Smooth muscle cell of the brain vasculature (primary cell): ENCODE measurements at places on chromosomes 11 and 22.

DNA sequence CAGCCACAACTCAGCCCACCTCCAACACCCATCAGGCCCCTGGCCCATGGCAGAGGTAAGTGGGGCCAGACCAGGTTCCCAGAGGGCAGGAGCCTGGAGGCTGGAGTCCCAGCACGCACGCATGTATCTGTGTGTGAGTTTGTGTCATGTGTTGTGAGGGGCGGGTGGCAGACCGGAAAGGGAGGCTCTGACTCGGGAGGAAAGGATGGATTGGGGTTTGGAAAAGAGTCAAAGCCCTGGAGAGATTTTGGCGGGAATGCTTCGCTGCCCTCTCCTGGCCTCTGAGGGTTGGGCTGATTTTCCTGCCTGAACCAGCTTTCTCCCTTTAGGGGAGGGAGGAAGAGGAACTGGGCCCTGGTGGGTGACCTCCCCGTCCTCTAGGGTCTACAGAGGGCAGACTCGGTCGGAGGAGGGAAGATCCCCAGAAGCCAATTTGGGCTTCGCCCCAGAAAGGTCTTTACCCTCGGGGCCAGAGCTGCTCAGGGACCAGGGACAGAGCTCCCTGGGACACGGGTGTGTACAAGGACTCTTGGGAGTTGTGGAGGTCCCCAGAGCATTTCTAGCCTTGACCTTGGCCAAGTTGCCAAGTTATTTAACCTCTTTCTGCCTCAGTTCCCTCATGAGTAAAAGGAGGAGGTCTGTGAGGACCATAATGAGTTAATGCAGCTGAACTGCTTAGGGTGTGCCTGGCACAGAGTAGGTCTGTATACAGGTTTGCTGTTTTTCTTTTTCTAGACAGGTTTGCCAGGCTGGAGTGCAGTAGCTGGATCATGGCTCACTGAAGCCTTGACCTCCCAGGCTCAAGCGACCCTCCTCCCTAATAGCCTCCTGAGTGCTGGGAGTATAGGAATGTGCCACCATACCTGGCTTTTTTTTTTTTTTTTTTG is 6.9 kb downstream of the C11orf68 start:
- DNase-seq: no peak

- no peak for DNase-seq
Measured at GRCh38 chr11:79507706-79508105, 66.9 kb upstream of the TENM4 start.

DNA sequence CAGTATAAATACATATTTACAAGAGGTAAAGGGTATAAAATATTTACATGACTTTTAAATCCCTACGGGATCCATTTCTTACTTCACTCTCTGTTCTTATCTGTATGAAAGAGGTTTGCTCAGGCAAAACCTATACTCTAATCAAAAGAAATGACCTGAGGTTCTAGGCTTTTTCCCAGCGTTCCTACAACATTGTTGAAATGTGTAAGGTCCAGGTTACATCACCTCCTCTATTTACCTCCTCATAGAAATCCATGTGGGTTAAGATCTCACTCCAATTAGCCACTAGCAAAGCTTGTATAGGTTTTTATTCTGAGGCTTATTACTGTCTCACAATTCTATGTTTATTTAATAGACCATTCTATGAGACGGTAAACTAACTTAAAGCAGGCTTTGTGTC is 12.0 kb upstream of the OR51L1 start:
- DNase-seq: no peak

DNA sequence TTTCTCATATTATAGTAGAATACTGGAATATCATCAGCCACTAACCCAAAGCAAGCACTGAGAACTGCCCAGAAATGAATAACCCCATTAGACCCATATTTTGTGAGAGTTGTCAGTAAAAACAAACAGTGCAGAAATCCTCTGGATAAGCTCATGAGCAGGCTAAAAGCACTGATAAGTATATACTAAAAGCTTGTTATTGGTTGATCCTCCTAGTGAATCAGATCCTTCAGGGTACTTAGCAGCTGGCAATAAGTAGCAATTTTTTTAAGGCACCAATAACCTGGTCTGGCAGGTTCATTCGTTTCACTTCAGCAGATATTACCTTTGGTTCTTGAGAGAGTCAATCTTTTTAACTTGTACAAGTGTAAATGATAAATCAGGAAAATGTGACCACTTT is 1.2 kb downstream of the NOX4 start:
- no peak for DNase-seq

GRCh38 chr11:130865774-130866114 is 50.5 kb downstream of the SNX19 start:
- no peak for DNase-seq

- no peak for DNase-seq
Measured at GRCh38 chr11:76232026-76232665, 25.8 kb upstream of the WNT11 start.

- DNase-seq: no peak
Measured at GRCh38 chr11:121889186-121889585, 226.8 kb downstream of the BLID start.

GRCh38 chr11:131656179-131656838 is 285.9 kb downstream of the NTM start:
- DNase-seq: no peak

- no peak for DNase-seq
Measured at GRCh38 chr11:9573775-9574621, 528 bp downstream of the WEE1 start.

DNA sequence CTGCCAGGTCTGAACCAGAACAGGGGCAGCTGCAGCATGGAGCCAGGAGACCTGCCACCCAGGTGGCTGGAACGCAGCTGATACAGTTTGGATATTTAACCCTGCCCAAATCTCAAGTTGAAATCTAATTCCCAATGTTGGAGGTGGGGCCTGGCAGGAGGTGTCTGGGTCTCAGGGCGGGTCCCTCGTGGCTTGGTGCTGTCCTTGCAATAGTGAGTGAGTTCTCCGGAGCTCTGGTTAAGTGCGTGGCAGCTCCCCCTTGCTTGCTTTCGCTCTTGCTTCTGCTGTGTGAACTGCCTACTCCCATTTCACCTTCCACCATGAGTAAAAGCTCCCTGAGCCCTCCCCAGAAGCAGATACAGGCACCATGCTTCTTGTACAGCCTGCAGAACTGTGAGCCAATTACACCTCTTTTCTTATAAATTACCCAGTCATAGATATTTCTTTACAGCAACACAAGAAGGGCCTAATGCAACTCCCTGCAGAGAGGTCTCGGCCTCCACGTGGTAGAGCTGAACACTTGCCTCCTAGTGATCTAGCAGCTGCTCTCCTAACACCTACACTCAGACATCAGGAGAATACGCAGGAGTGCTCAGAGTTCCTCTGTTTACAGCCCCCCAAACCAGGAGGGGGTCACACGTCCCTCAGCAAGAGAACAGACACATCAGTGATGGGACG is 203.7 kb downstream of the CTTN start:
- no peak for DNase-seq

GRCh38 chr11:83120327-83120726 is 36.6 kb upstream of the PCF11 start:
- no peak for DNase-seq

GRCh38 chr11:15843309-15843872 is 513.0 kb downstream of the SOX6 start:
- no peak for DNase-seq

DNA sequence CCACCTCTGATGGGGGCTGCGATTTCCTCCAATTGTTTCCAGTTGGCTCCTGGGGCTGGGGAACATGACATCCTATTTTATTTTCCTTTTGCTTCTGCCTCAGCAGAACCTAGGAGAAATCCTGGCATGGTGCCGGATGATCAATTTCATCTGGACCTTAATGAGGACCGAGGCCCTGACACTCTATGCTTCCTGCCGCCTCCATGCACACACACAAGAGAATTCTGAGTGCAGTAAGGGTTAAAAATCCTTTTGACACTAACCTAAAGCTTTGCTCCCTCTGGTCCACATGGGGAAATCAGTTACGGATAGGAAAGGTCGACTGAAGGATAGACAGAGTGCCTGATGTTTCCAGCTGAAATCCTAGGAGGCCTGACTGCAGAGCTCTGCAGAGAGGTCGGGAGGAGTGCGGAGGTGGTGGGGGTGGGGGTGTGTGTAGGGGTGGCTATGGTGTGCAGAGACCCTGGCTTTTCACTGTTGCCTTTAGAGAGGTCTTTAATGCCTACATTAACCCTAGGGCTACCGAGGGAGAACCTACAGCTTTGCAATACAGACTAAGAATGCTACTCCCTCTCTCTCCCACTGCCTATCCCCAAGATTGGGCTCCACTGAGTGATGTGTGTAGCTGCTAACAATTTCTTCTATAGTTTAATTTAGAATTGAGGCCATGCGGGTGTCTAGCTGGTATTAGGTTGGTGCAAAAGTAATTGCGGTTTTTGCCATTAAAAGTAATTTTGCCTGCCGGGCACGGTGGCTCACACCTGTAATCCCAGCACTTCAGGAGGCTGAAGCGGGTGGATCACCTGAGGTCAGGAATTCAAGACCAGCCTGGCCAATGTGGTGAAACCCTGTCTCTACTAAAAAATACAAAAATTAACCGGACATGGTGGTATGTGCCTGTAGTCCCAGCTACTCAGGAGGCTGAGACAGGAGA is 53.6 kb upstream of the INCENP start:
- no peak for DNase-seq
